ENCODE measurements at places on chromosomes 7 and 10.
A peak's percentile ranks its signal among the peaks of the same experiment; 100 is the strongest.

DNA sequence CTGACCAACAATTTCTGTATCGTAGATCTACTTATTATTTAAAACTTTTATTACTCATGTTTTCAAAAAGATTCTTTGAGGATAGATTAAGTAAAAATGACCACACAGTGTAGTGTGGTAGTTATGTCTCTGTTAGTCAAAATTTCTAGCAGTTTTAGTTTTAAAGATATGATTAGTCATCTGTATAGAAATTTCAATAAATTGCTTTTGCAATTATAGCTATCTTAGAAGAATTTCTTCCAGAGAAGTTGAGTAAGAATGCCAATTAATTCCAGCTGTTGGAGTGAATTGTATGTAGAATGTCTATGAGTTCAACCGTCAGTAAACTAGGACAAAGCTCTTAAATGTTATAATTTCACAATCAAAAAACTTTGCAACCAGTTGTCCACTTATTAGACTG lies 229.7 kb downstream of the CDK14 start:
- DNase-seq = no peak

DNA sequence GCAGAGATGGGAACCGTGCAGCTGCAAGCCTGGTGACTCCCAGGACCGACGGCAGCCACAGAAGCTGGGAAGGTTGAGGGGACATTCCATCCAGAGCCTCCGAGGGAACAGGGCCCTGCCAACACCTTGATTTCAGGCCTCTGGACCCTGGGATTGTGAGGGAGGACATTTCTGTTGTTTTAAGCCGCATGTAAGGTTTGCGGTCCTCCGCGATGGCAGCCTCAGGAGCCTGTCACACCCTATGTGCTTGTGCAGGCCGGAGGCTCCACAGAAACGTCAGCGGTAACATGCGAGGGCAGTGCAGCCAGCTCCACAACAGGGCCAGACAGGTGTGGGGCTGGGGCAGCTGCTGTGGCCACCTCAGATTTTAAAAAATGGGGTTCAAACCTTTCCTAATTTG lies 144.7 kb upstream of the SHH start:
- DNase-seq = no peak

DNA sequence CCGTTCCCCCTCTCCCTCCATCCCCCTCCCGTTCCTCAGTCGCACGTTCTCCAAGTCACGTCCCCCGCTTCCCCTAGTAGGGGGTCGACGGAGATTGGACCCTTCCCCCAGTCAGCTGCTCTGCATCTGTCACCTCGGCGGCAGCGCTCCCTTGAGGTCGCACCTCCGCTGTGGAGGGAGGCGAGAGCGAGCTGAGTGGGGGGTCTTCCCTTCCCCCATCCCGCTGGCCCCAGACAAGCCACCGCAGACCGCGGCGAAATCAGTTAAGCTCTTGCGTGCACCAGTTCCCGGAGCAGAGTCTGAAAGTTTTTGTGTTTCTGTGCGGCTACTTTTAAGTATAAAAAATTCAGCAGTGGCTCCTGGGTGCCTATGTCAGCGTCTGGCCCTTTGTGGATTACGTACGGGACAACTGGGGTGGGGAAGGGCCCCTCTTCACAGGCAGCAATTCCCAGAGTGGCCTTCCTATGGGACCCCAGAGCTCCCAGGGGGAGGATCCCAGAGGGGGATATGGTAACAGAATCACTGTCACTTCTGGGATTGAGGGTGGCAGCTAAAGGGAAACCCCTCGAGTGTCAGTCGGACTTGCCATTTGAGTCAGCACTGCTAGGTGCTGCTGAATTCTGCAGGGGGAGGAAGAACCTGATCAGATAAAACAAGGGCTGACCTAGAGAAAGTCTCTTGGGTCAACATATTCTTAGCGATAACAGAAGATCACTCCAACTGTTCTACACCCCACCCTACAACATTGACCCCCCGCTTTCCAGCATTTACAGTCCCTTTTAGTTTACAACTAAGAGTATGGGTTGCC lies 12.5 kb upstream of the DDIT4 start:
- DNase-seq = no peak

GRCh38 chr7:130363026-130363847 lies 17.1 kb upstream of the CPA1 start:
- DNase-seq = no peak

DNA sequence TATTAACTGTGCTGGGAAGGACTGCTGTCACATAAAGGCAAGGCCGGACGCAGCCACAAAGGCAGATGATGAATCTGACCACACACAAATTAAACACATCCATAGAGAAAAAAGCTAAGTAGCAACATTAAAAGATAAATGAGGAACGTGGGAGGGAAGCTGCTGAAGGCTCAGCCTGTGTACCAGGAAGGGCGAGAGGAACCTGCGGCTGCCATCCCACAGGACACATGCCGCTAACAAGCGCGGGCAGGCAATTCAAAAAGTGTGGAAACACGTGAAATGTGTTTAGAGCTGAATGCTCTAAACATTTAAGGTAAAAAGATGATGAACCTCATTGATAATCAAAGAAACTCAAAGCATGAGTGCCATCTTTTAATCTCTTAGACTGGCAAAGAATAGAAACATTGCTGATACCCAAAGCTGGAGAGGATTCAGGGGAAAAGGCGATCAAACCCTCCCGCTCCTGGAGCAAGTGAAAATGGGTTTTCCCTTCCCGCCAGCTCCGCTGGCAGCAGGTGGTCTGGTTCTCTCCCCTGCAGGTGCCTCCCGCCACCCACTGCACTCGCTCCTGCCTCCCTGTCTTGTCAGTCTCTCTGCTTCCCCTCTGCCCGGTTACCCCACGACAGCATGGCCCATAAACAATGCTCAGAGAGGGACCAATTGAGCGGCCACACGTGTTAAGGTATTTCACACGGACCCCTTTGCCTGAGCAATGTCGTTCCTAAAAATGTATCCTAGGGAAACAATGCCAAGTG lies 4.2 kb downstream of the STK32C start:
- no peak for DNase-seq

DNA sequence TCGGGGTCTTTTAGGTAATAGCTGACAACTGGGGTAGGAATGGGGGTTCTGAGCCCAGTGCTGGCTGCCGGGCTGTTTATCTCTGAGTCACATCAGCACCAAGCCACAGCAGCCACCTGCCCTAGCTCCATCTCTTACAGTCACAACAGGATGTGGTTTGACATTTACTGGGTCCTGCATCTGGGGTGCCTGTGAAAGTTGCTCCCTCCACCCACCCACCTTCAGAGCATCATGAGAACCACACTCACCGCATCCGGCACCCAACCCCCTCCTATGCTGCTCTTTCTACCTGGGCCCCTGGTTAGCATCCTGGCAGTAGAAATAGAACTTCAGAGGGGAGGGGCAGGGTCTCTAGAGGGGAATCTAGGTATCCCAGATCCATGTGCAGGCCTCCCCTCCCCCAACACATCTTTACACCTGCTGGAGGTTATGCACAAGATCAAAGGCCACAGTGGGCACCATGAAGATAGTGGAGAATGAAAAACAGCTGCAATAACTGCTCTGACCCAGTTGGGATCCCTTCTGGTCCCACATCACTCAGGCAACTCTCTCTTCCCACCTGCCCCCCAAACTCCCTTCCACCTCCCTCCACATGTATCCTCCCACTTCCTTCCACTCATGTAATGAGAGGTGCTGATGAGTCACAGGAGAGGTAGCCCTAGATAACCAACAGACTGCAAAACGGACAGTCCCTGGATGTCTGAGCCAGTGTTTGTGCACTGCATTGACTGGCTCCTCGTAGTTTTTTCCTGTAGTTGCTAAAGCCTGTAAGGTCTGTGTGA lies 38.2 kb downstream of the PRSS2 start:
- peak; percentile 93 for DNase-seq

- DNase-seq = no peak
Observed at GRCh38 chr7:105245398-105246114, 143.2 kb downstream of the SRPK2 start.

DNA sequence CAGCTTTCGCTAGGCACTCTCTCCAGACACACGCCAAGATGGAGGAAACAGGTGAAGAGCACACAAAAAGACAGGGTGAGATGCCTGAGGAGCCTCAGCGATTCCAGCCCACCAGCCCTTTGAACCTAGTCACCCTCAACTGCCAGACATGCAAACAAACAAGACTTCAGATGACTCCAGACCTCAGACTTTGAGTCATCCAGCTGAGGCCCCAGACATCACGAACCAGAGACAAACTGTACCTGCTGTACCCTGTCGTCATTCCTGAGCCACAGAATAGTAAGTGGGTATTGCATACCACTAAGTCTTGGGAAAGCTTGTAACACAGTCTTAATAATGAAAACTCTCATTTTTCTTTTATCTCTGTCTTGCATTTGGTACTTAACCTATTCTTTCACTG lies 126.6 kb upstream of the LSM8 start:
- no peak for DNase-seq

DNA sequence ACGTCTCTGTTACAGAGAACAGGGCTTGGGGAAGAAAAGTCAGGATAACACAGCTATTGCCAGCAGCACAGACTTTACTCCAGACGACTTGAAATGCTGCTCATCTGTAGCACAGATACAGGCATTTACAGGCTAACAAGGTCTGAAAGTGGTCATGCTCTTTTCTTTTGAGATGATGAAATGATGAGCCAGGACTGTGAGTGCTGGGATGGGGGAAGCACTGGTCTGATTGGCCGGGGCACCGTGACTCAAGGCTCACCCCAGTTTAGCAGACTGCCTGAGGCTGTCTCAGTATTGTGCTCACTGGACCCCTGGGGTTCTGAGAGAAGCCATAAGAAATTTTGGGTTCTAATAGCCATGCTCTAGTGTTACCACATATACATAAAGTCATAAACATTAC lies 12.4 kb downstream of the SMKR1 start:
- no peak for DNase-seq

- no peak for DNase-seq
Observed at GRCh38 chr10:79072994-79073645, 4.4 kb downstream of the ZMIZ1 start.

DNA sequence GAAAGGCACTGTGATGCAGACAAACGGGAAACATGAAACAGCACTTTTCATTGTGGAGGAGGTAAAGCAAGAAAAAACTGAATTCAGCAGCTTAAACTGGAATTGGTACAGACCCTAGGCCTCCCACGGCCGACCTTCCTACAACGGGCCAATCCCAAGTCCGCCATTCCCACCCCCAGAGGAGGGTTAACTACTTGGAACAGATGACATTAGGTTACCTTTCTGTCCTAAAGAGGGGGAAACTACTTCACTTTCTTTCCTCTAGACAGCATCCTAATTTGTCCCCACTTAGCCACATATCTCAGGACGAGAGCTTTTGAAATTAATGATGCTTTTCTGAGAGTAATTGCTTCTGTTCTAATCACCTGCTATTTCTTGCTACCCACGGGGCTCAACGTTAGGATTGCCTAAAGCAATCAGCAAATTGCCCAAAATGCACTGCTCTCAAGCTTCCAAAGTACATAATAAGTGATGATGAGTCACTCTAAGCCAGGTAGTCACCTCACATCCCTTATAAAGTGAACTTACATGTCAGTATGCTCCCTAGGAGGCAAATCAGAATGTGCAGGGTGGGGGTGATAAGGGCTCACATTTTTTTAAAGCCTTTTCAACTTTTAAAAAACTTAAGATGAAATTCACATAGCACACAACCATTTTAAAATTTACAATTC lies 36.7 kb downstream of the LSM5 start:
- DNase-seq = no peak

DNA sequence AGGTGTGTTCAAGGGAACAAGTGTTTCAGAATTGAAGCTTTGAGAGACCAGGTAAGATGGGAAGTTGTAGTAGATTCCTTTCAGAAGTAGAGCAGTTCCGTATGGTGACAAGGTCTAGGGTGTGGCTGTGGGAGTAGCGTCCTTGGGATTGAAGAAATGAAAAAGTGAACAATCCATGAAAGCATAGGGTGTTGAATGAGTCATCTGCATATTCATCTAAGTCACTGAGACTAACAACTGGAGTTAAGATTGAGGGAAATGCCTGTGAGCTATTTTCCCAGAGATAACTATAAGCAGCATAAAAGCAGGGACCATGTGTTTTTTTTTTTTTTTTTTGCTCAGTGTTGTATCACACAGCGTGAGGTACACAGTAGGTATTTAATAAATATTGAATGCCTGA lies 134.8 kb downstream of the PHTF2 start:
- no peak for DNase-seq

DNA sequence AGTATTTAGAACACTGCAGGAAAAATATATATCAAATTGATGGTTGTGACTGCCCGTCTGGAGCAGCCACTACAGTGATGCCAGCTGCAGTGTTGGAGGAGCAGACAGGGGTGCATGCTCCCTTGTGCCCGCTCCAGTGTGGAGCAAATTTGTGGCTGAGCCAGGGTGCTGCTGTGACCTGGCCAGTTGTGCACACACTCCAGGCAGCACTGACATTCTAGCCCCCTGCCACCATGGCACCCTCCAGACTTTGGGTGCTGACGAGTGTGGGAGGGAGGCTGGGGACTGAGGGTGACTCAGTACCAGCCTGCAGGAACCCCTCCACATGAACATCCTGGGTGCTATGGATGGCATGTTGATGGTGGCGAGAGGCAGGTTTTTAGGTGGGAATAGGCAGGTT lies 160.0 kb upstream of the PCDH15 start:
- DNase-seq = no peak

DNA sequence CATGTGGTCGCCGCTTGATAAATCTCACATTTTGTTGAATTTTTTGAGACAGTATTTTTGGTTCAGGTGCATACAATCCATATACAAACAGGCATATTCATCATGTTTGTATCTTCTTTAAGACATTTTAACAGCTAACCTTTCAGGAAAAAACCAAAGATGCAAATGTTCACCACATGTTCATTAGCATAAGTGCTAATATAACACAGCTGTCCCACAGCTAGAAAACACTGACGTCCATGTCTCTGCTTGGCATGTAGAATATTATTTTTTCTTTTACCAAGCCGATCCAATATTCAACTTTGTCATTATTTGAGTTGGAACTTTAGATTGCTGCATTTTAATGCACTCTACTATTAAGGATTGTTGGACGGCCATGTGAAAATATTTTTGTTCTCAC lies 31.2 kb downstream of the BMPER start:
- DNase-seq = no peak
